ENCODE measurements at places on chromosomes 11 and 22.

- no peak for DNase-seq
Observed at GRCh38 chr11:16173798-16174197, 182.5 kb downstream of the SOX6 start.

- DNase-seq = peak; percentile 63
Observed at GRCh38 chr11:44016131-44016530, 31.6 kb upstream of the ACCSL start.

DNA sequence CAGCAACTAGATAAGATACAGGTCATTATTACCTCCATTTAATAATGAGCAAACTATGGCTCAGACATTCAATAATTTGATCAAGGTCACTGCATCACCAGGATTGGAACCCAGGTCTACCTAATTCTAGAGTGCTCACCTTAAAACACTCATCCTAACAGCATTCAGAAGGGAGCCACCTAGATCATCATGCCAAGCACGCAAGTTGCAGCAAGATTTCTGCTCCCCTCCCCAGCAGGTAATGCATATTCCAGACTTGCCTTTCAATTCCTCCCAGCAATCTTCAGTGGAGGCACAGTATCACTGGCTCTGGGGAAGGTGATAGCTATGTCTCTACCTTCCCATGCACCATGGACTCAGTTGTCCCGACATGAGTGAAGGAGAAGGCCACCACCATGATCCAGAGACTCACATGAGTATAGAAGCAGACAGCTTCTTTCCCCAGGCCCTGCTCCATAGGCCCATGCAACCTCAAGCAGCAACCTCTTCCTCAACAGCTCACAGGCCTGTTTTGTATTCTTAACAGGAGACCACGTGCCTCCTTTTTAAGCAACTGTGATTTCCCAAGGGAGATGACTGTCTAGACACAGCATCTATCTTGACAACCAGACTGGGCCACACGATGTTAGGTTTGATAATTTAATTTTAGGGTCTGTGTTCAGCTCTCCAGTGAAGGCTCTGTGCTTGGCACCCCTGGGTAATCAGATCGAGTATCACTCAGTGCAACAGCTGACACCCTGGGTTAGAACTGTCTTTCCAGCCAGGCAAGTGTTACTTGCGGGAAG, 36.4 kb downstream of the RAB30 start:
- DNase-seq = no peak

DNA sequence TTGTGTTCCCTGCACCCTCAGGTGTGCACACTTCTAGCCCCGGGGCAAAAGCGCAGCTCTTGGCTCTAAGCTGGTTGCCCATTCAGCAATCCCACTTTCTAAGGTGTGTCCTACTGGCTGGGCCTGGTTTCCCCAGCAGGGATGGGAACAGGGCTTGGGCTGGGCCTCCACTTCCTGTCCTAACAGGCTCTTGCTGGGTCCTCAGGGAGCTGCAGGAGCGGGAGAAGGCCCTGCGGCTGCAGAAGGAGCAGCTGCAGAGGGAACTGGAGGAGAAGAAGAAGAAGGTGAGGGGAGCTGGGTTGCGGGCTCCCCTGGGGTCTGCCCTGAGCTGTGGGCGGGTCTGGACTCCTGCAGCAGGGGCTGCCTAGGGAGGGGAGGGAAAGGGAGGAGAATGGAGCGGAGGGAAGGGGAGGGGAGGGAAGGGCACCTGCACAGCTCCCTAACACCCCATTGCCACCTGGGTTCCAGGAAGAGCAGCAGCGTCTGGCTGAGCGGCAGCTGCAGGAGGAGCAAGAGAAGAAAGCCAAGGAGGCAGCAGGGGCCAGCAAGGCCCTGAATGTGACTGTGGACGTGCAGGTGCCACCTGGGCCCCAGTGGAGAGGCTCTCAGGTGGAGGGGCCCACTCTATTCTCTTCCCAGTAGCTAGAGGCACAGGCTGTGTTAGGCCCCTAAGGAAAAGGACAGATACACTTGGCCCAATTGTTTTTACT, 24.6 kb downstream of the INCENP start:
- no peak for DNase-seq

- no peak for DNase-seq
Observed at GRCh38 chr11:5247472-5248192, 2.0 kb downstream of the HBG1 start.

GRCh38 chr22:43007519-43008102, 7.3 kb downstream of the PACSIN2 start:
- DNase-seq = no peak

GRCh38 chr11:46339816-46340215, 7.4 kb upstream of the DGKZ start:
- no peak for DNase-seq

DNA sequence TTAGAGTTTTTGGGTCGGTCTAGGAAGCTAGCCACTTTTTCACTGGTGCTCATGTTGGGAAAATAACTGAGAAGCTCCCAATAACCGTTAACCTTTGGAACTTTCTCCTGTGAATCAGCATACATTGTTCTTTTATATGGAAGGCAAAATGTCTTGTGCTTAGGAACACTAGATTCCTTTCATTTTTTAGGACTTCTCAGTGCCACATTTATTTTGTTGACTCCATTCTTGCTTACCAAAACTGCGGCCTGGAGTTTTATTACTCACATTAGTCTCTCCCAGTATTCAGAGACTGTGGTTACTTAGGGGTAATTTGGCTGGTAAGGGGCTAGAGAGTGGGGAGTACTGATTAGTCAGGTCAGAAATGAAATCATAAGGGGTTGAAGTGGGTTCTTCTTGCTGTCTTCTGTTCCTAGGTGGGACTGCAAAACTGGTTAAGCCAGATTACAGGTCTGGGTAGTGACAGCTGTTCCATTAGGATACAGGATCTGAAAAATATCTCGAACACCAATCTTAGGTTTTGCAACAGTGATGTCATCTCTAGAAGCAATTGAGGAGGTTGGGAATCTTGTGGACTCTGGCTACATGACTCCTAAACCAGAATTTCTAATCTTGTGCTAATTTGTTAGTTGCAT, 631.4 kb upstream of the LUZP2 start:
- no peak for DNase-seq

DNA sequence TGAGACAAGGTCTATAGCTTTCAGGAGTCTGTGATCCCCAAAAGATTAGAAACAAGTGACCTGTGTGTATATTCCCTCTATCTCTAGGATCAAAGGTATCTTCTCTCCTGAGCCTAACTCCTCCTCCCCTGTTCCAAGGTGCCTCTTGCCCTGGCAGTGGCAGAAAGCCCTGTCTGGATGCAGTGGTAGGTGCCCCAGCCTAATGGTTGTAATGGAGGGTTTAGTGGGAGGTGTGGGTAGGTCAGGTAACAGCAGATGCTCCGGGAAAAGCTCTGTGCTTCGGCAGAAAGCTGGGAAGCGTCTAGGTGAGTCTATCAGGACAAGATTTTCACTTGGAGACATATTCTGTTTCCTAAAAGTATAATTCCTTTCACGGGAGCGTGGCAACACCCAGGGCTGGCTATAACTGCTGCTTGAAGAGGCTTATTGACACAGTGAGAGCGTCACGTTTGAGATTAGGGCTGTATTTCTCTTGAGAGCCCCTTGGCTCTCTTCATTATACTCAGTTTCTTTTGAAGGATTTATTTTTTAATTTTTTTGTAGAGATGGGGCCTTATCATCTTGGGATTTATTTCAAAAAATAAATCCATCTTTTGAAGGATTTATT, 49.5 kb downstream of the PRR5L start:
- DNase-seq = no peak

GRCh38 chr11:10309163-10310093, 4.6 kb downstream of the ADM start:
- no peak for DNase-seq

- DNase-seq = no peak
Observed at GRCh38 chr11:121894581-121894980, 221.4 kb downstream of the BLID start.

DNA sequence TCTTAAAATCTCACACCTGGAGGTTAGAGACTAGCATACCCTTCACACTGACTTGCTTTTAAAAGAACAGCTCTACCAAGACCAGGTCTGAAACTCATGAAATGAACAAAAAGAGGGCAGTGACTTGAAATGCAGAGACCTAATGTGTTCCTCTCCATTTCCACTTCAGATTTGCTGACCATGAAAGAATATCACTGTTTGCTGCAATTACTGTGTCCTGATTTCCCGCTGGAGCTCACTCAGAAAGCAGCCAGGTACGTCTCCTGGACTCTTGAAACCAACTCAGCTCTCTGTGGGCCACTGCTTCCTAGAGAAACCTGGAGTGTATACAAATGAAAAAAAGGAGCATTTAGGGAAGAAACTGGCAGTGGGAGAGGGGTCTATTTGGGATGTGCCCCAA, 39.2 kb downstream of the ARFGAP2 start:
- DNase-seq = no peak

DNA sequence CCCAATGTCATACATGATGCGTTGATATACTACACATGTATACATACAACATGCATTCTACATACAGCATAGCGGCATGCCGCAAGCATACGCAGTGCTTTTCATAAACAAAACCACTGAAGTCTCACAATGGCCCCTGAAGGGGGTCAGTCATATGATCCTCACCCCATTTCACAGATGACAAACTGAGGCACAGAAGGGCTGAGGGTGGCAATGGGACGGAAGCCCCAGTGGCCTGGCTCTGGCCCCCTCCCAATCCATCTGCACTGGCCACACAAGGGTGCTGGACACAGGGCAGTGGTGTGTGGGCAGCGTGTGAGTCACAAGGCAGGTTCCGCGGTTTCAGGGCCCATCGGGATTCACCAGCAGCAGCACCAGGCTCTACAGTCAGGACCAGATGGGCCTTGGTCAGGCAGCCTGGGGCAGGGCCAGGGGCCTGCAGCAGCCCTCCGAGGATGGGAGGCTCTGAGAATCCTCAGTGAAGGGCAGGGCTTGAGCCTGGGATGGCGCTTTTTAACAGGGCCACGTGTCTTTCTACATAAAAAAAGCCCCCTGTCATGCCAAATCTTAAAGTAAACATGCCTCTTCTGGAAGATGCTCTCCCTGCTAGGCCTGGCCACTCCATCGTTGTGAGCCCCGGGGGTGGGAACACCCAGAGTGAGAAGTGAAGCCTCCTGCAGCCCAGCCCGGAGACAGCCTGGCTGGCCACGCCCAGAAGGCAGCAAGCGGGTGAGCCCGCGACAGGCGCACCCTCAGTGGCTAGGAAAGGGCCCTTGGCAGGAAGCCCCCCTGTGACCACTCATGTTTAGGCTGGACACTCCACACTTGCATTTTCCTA, 206.5 kb downstream of the CTTN start:
- no peak for DNase-seq

DNA sequence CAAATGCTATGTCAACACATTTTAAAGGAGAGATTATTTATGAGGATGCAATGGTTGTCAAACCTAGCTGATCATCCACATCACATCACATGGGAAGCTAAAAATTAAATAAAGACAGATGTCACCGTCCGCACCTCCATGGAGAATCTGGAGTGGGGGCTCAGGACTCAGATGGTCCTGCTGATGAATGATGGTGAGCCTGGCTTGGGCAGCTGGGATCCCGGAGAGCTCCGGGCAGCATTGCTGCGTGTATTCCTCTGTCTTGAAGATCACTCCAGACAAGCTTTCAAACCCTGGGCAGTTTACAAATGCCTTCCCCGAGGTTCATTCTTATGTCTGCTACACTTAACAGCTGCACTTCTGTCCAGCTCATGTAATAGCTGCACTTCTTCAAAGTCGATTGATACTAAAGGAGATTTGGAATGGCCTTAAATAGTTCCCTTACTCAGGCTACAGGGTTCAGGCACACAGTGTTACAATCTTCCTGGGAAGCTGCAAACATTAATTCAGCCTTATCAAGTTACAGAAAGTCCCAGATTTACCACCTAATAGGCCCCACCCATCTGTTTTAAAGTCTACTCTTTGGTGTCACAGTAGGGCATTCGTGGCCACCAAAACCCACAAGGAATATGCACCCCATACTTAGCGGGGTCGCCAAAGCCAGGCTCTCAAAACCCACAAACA, 34.7 kb upstream of the CSNK2A3 start:
- DNase-seq = no peak

GRCh38 chr22:39543095-39543494, 10.5 kb upstream of the RPS19BP1 start:
- no peak for DNase-seq

DNA sequence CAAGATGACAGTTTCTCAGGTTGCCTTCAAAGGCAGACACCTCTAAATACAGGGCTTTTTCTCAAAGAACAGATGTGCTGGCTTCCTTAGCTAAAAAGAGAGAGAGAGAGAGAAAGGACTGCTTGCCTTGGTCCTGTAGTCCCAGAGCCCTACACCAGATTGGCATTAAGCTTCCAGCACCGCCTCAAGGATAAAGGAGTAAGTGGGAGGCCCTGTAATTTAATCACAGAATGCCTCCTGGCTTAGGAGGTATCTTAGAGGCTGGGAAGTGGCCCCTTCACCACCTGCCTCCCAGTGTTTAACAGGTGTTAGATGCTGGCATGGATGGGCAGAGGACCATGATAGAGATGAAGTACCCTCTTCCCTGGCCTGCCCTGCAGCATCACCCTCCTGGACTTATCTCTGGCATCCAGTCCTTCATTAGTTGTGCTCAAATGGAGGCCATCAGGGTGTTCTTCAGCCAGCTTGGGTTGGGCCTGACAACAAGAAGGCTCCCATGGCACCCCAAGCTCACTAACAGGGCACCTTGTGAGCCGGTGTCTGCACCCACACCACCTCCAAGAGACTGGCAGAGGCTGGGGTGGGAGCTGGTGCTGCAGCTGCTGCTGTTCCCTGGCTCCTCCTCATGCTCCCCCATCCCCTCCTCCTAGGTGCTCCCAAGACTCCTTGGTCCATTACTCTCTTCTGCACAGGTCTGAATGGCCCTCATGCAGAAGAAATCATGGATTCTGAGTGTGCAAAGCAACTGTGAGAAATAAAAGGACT, 32.5 kb downstream of the ABCC8 start:
- no peak for DNase-seq

GRCh38 chr11:33869481-33870422, 22.1 kb downstream of the LMO2 start:
- no peak for DNase-seq

GRCh38 chr11:133955081-133955891, 1.5 kb downstream of the IGSF9B start:
- no peak for DNase-seq

- no peak for DNase-seq
Observed at GRCh38 chr11:124724979-124725718, 14.6 kb upstream of the NRGN start.

DNA sequence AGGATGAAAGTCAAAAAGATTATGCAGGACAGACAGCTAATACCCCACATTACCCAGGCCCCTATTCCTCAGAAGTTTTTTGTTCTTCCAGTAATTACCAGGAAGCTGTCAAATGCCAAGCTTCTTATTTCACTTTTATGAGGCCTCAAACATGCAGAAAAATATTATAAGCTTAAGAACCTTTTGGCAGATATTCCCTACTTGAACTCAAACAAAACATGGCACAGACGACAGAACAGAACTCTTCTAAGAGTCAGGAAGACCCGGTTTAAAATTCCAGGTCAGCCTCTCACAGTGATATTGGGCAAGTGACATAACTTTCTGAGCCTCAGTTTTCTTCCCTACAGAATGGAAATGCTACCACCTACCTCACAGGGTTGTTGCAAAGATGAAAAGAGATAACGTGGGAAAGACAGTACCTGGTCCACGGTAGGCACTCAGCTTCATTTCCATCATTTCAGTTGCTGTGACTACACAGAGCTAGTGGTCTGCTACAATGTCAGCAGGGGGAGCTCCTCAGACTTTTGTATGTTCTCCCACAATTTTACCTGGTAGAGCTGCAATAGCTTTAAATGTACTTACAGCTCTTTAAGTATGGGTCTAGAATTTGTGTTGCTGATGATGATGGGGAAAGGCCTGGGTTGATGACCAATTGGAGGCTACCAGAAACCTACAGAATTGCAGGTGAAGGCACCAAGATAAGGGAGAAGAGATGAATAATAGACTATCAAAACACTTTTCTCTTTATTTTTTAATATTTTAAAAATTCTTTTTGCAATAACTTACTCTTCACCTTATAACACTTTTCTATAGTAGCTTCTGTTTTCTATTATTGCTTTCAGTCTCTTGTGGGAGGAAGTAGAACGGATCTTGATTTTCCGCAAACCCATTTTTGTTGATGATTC, 98.3 kb upstream of the CHRM4 start:
- peak; percentile 8 for DNase-seq

Measured in fibroblast of skin of left biceps (primary cell).